ENCODE measurements at places on chromosomes 2 and 18.

DNA sequence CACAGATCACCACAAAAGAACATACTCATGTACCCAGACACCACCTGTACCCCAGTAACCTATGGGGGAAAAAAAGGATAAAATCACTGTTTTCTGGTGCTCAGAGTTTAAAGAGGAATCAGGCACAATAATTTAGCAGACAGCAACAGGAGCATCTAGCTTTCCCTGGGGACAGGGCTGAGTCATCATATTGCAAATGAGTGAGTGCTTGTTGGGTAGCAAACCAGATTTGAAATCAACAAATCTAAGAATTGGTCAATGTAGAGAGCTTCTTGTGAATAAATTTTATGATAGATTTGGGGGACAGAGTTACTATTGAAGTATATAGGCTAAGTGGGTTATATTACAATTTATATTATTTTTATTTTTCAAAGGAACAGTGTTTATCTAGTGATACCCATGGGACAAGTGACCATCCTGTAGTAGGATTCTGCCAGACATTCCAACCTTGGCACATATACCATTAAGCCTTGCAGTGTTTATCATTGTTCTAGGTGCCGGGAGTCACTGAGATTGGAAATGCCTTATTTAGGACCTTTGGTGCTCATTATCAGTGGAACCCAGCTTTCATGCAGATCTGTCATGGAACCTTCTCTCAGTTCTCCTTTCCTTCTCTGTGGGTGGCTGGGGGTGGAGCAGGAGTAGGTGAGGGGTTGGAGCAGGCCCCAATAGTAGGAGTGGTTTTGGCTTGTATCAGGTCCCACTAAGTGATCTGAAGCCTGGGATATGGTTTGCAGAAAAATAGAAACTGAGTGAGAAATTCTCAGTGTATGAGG is 117.2 kb downstream of the CERS6 start:
- no peak for DNase-seq

DNA sequence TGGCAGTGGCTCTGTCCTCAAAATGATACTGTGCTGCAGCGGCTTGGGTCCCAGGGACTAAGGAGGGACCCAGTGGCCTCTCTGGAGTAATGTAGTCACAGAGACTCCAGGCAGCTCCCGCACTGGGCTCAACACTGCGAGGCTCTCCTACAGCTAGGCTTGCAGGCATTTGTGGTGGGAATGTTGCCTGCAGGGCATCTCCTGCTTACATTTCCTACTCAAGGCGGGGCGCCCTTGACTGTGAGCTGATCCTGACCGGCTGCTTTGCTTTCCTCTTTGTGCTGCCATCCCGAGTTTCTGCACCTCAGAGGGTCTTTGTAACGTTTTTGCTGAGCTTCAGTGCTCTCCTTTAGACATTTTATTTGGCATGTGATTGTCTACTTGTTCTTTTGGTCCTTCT is 177.4 kb upstream of the FN1 start:
- no peak for DNase-seq

DNA sequence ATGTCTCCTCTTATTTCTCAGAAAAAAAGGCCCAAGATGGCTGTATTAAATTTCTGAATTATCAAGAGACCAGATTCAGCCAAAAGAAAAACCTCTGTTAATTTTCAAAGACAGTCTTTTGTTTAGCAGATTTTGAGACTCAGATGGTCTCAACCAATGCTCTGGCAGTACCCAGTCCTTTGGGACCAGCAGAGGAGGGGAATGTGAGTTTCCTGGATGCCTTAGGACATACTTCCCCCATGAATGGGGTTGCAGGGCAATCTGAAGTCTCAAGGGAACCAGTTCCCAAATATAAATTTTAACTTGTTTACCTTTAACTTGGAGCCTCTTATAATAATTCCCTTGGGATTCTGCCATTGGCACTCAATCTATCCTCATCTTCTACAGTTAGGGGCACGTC is 107.8 kb upstream of the ZNF521 start:
- no peak for DNase-seq

DNA sequence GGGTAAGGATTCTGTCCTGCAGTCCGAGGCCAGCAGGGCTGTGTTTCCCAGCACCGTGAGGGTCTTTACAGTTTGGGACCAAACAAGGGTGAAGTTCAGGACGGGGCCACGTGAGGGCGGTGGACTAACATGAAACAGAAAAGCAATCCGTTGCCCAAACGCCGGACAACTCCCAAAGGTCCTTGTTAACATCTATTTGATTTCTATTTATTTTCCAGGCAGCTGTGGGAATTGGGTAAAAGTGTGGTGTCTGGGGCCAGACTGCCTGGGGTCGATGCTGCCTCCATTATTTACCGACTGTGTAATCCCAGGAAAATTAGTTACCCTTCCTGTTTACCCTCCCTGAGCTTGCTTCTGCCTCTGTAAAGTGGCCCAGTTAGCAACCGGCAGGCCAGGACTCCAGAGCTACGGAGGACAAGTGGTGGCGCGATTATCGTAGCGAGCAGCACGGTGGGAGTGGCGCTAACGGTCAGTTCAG is 66.3 kb upstream of the TCF7L1 start:
- peak; percentile 85 for DNase-seq

GRCh38 chr2:176170602-176171305 is 13.6 kb downstream of the HOXD3 start:
- DNase-seq = no peak

DNA sequence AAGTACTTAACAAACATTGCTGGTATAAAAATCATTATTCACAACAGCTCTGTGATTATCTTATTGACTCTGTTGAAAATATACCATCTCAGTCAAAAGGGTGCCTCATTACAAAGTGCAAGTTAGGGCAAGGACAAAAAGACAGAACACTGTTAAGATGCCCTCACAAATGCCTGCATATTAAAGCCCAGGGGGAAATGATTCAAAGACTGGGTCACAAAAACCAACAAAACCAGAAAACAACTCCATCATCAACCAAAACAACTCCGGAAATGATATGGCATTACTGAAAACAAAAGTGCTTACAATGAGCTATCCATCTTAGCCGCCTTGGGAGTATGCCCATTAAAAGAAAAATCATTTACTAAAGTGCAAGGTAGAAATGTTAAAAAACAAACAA is 9.9 kb downstream of the PLA2R1 start:
- no peak for DNase-seq

- DNase-seq = no peak
Measured at GRCh38 chr2:215811409-215812345, 201.7 kb downstream of the MREG start.

DNA sequence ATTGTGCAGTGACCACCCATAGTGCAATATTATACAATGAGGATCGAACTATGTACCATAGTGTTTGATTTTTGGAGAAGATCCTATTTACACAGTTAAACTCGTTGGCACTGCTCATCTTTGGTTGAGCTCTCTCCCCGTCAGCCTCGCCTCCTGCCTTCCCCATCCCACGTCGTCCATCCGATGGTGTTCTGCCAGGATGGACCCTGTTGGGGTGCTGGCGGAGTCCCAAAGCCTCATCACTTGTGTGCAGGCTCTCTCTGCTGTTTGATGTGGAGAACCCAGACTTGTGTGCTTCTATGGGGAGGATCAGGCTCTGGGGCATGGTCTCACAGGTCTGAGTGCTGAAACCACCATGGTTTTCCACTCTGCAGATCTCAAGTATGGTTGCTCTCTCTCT is 85.4 kb downstream of the ITGB1BP1 start:
- DNase-seq = no peak

GRCh38 chr2:238290091-238290509 is 1.7 kb upstream of the PER2 start:
- peak; percentile 26 for DNase-seq

- DNase-seq = no peak
Measured at GRCh38 chr18:47953471-47953931, 23.0 kb upstream of the SMAD2 start.

- no peak for DNase-seq
Measured at GRCh38 chr2:75333646-75334045, 134.3 kb upstream of the TACR1 start.

All from endothelial cell (in vitro differentiated cells).